NCI-H526 treated with DMSO at 0.1 percent for 48 hours (cell line): ENCODE measurements at places on chromosomes 1 and 21.
A peak's percentile ranks its signal among the peaks of the same experiment; 100 is the strongest.

DNA sequence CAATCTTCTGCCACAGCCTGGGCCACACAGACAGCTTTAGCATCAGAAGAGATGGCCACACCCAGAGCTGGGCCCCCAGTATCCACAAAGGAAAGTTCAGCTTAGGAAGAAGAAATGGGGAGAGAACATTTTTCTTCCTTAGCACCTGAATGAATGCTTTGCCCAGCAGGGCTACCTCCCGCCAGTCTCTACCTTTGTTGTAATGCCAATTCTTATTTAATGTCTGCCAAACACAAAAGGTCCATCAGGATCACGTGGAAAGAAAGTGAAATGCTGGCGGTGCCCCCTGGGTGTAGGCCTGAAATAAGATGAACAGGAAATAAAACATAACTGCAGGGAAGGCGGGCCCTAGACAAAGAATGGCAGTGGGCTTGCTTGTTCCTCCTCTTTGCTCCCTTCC lies 125.6 kb downstream of the CACNA1E start:
- no peak for DNase-seq

- DNase-seq = no peak
Measured at GRCh38 chr1:188364927-188365449, 1536.2 kb downstream of the PLA2G4A start.

- no peak for DNase-seq
Measured at GRCh38 chr1:96559707-96560596, 161.6 kb upstream of the PTBP2 start.

DNA sequence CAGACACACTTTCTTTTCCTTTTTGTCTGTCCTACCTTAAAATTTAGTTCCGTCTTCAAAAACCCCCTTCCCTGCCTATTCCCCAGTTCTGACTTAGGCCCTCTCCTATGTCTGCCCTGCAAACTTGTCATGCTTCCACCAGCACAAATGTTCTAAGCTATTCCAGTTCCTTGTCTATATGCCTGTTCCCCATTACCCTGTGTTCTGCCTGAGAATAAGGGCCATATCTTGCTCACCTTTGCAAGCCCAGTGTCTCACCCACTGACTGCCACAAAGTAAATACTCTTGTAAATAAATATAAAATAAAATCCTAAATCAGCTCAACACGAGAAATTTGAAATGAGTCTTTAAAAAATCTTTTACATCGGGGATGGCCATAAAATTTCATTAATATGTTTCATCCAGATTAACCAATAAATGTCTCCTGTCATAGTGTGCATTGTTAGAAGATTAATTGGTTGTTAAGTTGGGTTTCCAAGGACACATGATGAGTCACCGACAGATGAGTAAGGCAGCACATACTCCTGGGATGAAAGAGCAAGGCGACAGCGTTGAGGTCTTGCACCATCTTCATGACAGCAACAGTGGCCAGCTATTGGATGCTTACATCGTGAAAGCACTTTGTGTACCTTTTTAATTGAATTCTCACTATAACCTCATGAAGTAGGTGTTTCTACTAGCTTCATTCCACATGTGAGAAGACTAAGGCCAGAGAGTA lies 92.6 kb upstream of the NGF start:
- DNase-seq = no peak

GRCh38 chr1:26153966-26154532 lies 4.8 kb upstream of the FAM110D start:
- no peak for DNase-seq

DNA sequence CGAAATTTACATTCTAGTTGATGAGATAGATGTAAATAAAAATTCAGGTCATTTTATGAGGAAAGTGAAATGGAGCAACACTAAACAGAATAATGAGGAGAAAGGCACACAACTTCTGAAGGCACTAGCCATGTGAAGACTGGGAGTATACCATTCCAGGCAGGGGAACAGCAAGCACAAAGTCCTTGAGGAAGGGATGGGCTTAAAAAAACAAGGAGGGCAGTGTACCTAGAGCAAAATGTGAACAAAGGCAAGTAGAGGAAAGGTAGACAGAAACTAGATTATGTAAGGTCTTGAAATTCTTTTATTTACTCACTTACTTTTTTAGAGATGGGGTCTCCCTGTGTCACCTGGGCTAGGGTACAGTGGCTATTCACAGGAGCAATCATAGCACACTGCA lies 54.1 kb upstream of the LRIG2 start:
- no peak for DNase-seq

DNA sequence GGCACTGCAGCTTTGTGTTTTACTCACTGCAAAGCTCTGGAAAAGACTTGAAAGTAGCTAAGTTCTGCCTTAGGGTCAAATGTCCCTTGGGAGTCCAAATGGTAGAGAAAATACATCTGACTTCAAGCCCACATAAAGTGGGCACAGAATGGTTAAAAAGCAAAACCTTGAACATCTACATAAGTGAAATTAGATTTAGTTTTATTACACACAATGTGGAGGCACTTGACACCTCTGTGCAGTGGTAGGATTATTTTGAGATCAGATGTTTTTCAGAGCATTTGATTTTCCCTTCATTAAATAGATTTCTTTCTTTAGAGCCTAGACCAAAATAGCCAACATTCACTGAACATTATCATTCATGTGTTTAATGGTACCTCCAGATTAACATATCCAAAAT lies 11.2 kb upstream of the FCRL3 start:
- DNase-seq = no peak

GRCh38 chr21:43733529-43734071 lies 14.7 kb downstream of the PDXK start:
- DNase-seq = no peak

DNA sequence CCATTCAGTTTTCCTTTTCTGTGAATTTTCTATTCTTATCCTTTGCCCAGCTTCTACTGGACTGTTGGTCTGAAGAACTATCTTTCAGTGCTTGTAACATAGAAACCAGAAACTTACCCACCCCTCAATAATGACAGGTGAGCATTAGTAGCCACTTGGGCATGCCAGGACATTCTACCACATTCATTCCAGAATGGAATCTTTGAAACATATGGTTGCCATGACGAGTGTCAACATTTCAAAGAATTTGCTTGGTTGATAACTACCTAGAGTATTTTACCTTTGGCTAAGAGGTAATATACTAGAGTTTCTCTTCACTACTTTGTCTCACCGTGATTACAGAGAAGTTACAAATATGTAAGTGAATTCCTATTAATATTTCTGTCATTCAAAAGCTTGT lies at the start of gene MROH9:
MROH9 (plus strand) TSS at position 304 of the 400 bp plus-strand sequence. CDS start 10,023 bp downstream, outside the sequence.
- DNase-seq = no peak

- peak; percentile 38 for DNase-seq
Measured at GRCh38 chr1:117147856-117148588, 26.5 kb upstream of the TRIM45 start.

- DNase-seq = no peak
Measured at GRCh38 chr1:21318714-21319159, 28.5 kb upstream of the ECE1 start.

DNA sequence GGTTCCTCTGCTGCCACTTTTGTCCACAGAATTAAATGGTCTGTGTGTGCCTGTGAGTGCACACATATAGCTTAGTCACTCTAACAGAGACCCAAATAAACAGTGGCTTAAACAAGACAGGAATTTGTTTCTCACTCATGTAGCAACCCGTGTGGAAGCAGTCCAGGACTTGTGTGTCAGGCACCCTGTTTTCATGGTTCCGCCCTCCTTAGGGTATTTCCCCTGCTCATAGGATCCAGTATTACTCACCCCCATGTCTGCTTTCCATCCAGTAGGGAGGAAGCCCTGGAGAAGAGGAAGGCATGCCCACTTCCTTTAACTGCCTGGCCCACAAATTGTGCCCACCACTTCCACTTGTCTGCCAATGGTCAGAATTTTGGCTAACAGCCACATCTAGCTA lies 41.3 kb upstream of the TACSTD2 start:
- DNase-seq = no peak

- DNase-seq = no peak
Measured at GRCh38 chr1:28326984-28327383, 1.9 kb upstream of the MED18 start.

DNA sequence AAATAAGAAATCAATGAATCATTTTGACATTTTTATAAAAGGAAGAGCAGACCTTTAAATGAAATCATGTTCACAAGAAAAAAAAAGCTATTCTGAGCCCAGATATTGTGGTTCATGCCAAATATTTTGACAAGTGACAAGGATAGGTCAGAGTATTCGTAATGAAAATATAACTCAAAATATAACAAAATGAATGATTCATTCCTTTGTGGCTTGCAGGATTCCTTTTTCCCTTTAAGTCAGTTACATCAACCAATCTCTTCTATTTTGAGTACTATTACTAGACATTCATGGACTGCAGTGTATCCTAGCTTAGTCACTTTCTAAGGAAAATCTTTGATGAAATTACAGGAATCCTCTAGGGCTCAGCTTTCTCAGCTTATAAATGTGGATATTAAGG lies 188.7 kb downstream of the COL11A1 start:
- DNase-seq = no peak

DNA sequence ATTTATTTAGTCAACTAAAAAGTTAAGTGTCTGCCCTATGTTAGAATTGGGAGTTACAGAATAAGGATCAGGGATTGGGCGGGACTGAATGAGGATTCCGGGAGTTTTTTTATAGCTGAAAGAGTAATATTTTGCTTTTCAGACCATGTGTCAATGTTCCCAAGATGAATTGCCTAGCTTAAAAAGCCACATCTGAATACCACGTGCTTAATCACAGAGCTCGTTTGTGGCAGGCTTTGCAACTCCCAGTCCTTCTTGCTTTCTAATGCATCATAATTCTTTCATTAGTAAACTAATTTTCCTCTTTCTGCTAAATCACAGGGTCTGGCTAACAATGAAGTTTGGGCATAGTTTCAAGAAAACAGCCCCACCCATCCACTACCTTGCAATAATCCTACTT lies 4.2 kb upstream of the BCL10 start:
- DNase-seq = no peak

- DNase-seq = no peak
Measured at GRCh38 chr1:59997479-59998115, 71.0 kb upstream of the CYP2J2 start.

DNA sequence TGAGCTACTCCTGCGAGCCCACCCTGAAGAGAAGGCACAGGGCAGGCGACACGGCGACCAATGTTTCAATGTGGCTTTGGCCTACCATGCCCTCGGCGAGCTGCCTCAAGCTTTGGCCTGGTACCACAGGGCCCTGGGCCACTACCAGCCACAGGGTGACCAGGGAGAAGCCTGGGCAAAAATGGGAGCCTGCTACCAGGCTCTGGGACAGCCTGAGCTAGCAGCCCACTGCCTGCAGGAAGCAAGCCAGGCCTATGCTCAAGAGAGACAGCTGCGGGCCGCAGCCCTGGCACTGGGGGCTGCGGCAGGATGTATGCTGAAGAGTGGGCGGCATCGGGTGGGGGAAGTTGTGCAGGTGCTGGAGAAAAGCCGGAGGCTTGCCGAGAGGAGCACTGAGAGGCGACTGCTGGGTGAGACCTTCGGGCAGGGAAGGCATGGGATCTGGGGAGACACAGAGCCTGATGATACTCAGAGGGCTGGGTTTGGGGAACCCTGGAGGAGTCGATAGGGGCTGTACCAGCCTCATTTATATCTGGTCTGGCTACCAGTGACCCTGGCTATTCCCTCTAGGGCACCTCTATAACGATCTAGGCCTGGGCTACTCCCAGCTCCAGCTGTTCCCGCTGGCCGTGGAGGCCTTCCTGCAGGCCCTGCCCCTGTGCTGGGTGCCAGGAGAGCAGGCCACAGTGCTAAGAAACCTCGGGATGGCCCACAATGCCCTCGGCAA lies 2.3 kb downstream of the TTC24 start:
- DNase-seq = no peak

DNA sequence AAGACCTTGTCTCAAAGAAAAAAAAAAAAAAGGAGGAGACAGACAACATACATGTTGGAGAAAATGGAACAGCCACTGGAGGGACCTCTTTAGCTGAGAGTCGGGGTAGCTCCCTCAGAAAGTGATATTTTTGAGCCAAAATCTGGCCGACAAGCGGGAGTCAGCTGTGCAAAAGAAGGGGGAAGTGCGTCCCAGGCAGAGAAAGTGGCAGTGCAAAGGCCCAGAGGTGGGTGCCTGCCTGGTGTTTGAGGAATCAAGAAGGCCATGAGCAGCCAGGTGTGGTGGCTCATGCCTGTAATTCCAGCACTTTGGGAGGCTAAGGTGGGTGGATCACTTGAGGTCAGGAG lies 6.1 kb upstream of the CROCC start:
- no peak for DNase-seq

DNA sequence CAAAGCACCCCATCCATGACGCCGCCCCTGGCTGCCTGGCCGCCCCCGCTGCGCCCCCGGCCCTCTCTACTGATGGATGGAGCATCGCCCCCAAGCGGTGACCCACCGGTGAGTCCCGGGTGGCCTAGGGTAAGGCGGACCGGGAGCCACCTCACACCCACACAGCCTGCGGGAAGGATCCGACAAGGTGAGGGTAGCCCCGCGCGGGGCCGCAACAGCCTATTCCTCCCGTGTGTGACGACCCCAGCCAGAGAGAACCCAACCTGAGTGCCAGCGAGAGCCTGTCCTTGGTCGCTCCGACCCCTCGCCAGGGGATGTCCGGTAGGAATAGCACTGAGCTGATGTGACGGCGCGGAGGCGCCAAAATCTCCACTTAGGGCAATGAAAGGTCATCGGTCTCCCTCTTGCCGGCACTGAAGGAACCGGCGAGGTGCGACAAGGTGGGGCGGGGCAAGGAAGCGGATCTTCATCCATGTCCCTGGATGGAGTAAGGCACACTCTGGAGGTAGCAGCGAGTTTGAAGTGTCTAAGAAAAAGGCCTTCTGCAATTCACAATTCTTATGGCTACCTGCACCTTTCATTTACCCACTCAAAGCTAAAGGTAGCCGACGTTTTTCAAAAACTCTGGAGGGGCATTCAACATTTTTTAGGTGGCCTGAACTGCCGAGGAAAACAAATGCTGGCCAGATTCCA lies 19.7 kb upstream of the CHIA start:
- DNase-seq = no peak

DNA sequence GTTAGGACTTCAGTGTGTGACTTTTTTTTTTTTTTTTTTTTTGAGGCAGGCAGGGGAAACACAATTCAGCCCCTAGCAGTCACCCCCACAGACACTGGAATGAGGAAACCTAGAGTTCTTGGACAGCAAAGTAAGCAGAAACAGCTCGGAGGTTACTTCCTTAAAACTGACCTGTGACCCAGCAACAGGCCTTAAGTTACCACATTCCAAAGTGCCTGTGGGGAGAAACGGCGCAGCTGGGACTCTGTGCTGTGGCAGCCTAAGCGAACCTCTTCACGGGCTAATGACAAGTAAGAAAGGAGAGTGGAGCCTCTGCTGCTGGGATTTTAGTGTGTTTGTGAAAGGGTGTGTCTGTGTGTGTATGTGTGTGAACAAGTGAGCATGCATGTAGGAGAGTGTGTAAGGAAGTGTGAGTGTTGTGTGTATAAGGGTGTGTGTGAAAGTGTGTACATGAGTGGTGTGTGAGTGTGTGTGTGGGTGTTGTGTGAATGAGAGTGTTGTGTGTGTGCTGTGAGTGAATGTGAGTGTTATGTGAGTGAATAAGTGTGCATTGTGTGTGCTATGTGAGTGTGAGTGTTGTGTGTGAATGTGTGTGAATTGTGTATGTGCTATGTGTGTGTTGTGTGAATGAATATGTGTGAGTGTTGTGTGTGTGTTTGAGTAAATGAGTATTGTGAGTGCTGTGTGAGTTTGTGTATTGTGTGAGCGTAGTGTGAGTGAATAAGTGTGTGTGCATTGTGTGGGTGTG lies 180.8 kb downstream of the BRINP2 start:
- no peak for DNase-seq
